ENCODE measurements at places on chromosomes 16 and 17.

GRCh38 chr17:39761861-39762496, 24.2 kb downstream of the GRB7 start:
- no peak for DNase-seq

GRCh38 chr16:83389751-83390150, 418.0 kb upstream of the HSBP1 start:
- no peak for DNase-seq

DNA sequence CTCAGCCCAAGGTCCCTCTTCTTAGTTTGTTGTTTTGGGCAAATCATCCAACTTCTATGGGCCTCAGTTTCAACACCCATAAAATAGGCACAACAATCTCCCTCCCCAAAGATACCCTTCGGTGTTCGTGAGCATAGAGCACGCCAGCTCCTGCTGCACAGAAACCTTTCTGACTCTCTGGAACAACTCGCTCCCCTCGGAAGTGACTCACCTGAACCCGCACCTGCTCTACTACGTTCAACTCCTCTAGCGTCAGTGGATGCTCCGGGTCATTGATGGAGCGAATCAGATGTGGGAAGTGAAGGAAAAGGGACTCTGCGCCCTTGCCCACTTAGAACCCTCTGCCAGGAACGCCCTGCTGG, 445 bp downstream of the CIAO2B start:
- no peak for DNase-seq

GRCh38 chr16:79270011-79270410, 330.5 kb downstream of the MAF start:
- no peak for DNase-seq

GRCh38 chr17:74842146-74842598, 17.5 kb downstream of the GRIN2C start:
- DNase-seq = no peak

DNA sequence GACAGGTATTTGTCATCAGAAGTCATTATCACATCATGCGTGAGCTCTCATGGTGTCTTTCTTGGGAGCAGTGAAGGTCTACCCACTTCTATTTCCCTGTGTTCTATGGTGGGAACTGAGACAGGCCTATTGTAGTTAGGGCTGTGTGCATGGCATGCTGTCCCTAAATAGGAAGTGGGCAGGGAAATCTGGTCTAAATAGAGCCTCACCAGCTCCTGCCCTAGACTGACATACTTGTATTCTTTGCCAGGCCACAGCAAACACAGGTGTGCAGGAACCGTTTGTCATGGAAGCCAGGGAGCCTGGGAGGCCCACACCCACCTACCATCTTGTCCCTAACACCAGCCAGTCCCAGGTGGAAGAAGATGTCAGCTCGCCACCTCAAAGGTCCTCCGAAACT, 10.1 kb downstream of the SLC7A6 start:
- DNase-seq = no peak

DNA sequence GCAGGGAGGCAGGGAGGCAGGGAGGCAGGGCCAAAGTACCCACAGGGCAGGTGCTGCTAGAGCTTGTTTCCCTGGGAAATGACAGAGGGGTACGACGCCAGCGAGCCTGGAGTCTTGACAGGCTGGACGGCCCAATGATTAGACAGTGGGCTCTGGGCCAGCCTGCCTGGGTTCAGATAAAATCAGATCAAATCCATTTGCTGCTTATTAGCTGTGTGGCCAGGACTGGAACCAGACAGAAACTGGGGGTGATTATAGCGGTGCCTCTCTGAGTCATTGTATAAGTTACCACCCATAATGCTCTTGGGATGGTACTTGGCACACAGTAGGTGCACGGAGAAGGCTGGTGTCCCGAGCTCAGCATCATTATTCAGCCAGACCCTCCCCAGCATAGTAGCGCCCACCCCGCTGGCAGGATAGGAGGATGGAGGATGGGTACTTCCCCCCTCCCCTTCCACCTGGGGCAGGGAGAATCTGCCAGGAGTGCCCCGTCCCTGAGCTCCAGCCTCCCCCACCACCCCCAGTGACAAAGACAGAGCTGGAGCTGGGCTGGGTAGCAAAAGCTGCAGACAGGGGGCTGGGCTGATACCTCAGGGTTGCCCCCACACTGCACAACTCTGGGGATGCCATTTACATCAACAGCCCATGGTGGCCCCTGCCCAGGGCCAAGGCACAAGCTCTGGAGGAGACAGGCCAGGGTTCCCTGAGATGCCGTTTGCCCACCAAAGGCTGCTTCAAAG, 77.6 kb upstream of the TNRC6C start:
- no peak for DNase-seq

- DNase-seq = no peak
These were observed 29.9 kb downstream of the ABCC12 start for GRCh38 chr16:48125888-48126287.

- DNase-seq = no peak
These were observed 50.8 kb downstream of the TBC1D26 start for GRCh38 chr17:15782866-15783265.

DNA sequence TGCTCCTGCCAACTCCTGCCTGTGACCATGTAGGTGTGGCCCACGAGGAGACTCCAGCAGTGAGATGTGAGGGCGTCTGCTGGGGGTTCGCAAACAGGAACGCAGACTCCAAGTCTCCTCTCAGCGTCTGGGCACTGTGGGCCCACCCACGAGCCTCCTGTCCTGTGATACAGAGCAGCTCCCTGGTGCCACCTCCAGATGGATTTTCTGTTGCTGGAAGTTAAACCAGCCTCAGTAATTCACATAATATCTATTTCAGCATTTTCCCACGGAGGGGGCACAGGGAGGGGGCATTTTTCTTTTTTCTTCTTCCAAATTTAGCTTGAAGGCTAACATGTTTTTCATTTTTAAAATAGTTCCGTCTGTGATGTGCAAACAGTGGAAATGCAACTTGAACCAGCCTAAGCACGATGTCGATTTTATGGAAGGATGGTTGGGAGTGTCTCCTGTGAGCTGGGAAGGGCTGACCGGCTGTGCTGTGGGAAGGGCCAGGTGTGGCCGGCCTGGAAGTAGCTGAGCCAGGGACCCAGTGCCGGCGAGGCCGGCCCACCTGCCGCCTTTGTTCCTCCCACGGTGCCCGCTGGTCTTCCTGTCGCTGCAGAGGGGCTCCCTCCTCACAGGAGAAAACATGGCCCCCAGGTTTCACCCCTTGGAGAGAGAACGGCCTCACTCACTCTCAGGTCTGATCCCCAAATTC, 3.9 kb upstream of the RAB40B start:
- DNase-seq = no peak

DNA sequence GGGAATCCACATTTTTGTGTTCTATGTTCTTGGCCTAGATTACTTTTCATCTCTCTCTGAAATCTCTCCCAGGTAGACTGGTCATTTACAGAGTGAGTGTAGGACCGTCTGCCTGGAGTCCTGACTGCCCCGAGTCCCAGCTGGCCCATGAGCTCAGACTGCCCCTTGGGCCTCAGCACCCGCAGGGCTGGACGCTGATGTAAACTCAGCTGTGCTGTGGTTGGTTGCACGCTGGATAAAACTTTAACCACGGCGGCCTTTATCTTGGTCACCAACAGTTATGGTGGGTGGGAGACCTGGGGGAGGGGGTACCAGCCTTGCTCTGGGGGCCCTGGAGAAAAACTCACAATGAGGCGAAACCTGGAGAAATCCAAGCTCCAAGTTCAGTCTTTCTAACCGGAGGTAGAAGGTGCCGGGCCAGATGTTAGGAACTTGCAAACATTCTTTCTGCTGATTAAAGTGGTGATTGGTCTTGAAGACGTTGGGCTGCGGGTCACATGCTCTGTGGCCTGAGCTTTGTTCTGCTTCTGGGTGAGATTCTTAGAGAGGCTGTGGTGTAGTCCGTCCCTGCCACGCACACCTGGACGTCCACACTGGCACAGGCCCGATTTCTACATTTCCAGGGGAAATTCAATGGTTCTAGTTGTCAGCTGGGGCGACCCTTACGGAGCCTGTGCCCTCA, 6.9 kb downstream of the METRNL start:
- DNase-seq = no peak

GRCh38 chr17:8643855-8644506, 13.5 kb upstream of the MYH10 start:
- DNase-seq = no peak

DNA sequence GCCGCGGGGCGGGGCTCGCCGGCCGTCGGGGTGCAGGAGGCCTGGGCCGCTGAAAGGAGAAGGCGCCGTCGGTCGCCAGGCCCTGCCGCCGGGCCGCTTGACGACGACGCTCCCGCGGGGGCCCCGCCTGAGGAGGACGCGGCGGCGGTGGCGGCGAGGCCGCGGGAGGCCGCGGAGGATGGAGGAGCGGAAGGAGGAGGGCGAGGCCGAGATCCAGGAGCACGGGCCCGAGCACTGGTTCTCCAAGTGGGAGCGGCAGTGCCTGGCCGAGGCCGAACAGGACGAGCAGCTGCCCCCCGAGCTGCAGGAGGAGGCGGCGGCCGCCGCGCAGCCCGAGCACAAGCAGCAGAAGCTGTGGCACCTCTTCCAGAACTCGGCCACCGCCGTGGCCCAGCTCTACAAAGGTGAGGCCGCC, 430 bp downstream of the HAPSTR1 start:
- DNase-seq = peak; percentile 49

DNA sequence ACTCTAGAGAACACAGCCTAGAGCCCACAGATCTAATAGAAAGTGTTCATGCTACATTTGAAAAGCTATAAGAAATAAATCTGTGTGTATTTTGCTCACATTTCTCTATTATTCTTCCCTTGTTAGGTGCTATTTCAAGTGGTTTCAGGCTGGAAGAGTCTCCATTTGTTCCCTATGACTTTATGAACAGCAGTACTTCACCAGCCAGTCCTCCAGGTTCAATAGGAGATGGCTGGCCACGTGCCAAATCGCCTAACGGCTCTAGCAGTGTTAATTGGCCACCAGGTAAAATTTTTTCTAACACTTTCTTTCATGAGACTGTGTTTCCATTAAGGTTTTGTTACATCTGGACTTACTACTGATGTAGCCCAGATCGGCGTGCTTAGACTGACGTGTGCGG, 30.7 kb upstream of the SLC5A11 start:
- DNase-seq = no peak

Measured in CD4-positive, alpha-beta T cell treated with Interferon alpha-2 for 1 hour (primary cell).